Gastroesophageal sphincter (tissue), 4 donors: ENCODE measurements at places on chromosomes 5 and 9.
A peak's percentile ranks its signal among the peaks of the same experiment; 100 is the strongest.

DNA sequence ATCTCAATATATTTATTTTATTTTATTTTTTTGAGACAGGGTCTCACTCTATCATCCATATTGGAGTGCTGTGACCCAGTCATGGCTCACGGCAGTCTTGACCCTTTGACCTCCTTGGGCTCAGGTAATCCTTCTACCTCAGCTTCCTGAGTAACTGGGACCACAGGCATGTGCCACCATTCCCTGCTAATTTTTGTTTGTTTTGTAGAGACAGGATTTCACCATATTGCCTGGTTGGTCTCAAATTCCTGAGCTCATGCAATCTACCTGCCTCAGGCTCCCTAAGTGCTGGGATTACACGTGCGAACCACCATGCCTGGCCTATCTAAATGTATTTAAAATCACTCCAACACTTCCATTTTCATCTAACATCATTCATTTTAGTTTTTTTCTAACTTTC, 190.5 kb upstream of the CHD1 start:
- ATAC-seq = no peak

GRCh38 chr9:70557661-70558369, 143.4 kb upstream of the KLF9 start:
- ATAC-seq = no peak

- no peak for ATAC-seq
Measured at GRCh38 chr5:177347699-177348098, 3.8 kb downstream of the LMAN2 start.

DNA sequence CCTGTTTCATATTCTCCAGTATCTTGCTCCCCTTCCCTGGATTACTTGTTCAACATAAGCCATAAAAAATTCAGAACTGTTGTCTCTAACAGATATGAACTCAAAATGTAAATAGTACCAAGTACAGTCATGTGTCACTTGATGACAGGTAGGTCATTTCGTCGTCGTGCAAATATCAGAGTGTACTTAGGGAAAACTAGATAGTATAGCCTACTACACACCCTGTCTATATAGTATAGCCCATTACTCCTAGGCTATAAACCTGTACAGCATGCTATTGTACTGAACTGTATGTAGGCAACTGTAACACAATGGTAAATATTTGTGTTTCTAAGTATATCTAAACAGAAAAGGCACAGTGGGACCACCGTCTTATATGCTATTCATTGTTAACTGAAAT, 39.1 kb downstream of the SMIM15 start:
- no peak for ATAC-seq

- ATAC-seq = no peak
Measured at GRCh38 chr9:87076825-87077224, 129.5 kb upstream of the GAS1 start.

DNA sequence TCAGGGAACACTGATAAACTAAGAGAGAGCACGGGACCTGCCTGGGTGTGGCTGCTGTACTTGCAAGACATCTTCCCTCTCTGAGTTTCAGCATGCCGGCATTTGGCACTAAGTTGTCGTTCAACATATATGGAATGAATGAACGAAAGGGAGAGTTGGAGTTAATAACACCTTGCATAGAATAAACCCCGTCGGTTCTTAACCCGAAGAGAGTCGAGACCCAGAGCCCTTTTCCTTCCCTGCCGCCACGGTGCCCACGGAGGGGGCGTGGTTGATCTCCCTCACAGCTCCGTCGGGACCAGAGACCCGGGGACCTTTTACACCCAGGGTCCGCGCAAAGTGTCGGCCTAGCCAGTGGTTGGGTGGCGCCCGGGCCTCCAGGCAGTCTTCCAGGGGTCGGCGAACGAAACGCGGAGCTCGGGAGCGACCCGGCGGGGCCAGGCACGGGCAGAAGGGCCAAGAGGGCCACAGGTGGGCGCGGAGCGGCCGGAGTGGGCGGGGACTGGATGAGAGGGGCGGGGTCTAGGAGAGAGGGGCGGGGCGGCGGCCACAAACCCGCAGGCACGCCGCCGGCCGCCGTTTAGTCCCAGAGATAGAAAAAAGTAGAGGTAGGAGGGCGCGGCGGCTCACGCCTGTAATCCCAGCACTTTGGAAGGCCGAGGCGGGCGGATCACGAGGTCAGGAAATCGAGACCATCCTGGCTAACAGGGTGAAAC, 735 bp upstream of the RPL26L1 start:
- peak; percentile 77 for ATAC-seq

GRCh38 chr9:34957492-34958410, at the start of gene PHF24:
Gene PHF24, plus strand, starts transcription at chr9:34958285. Its CDS starts 13,014 bp downstream, at chr9:34971299.
- peak; percentile 70 for ATAC-seq

- ATAC-seq = peak; percentile 57
Measured at GRCh38 chr5:68070591-68071281, 144.8 kb upstream of the PIK3R1 start.

GRCh38 chr5:5424736-5425135, 2.3 kb downstream of the ICE1 start:
- ATAC-seq = no peak

GRCh38 chr5:157671592-157672330, 428 bp downstream of the C5orf52 start:
- ATAC-seq = no peak

- no peak for ATAC-seq
Measured at GRCh38 chr9:109923806-109924205, 143.8 kb downstream of the PALM2AKAP2 start.

DNA sequence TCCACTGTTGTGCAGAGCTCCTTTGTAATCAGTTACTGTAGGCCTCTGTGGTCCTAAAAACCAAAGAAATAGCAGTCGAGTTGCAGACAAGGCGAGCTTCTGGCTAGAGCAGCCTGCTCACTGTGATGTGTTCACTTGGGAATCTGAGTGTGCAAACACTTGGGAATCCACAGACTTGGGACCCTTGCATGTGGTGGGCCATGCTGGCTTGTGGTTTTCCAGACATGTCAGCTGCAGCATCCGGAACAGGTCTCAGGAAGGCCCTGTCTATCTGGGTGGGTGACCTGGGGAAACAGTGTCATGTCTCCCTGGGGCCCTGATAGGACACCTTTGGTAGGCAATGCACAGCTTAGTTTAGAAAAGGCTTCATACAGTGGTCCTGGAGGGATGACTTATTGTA, 66.4 kb downstream of the WWC1 start:
- ATAC-seq = no peak

- no peak for ATAC-seq
Measured at GRCh38 chr9:27427272-27427643, 96.8 kb upstream of the IFNK start.

GRCh38 chr5:133238426-133239205, 186.8 kb downstream of the HSPA4 start:
- ATAC-seq = no peak

- ATAC-seq = no peak
Measured at GRCh38 chr9:37921546-37922300, 17.8 kb upstream of the SLC25A51 start.

DNA sequence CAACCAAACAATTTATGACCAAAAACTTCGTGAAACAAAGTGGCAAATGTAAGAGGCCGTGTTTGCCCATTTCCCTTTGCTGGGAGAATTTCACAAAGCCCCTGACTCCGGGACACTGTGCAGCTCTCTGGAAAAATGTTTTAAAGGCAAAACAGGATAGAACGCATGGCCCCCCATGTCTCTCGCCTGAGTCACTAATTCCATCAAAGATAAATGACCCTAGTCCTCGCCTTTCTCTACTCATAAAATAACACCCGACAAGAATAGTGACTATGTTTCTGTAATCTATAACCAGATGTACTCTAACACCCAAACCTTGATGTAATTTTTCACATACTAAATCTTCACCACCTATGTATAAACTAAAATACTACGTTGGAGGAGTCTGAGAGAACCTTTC, 55.7 kb upstream of the SAP30L start:
- no peak for ATAC-seq

- no peak for ATAC-seq
Measured at GRCh38 chr5:8340739-8341344, 471.9 kb downstream of the MTRR start.

GRCh38 chr5:10902145-10902544, 141.1 kb upstream of the DAP start:
- no peak for ATAC-seq

- ATAC-seq = no peak
Measured at GRCh38 chr9:84718476-84718875, 48.9 kb downstream of the NTRK2 start.

DNA sequence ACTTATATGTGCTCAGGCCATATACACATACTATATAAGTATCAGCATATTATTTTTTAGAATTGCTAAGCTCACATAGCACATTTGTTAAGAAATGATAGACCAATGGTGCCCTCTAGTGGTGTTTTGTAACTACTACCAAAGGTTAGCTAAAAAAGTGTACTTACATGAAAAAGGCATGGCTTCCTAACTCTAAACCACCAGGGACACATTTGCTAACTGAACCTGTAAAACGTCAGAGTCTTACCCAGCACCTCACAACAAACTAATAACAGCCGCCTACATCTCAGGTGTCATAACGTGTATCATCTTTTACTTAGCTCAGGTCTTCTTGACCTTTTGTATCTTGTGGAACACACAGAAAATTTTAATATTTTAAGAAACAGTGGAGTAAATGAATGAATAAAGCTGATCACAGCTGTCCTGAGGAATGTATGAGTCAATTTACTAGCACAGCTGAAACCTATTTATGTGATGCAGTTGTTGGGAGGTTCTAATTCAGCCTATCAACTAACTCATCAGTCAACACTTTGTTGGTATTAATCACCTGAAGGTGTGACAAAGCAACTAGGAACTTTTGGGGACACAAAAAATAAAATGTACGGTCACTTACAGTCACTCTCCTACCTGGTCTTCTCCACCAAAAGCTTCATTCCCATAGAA, 72.9 kb downstream of the BAAT start:
- no peak for ATAC-seq

- no peak for ATAC-seq
Measured at GRCh38 chr9:121249563-121249962, 18.4 kb upstream of the GSN start.

GRCh38 chr5:172931001-172931536, 28.2 kb upstream of the RPL26L1 start:
- ATAC-seq = peak; percentile 81

- ATAC-seq = no peak
Measured at GRCh38 chr9:89177012-89177943, 1.3 kb downstream of the SHC3 start.

DNA sequence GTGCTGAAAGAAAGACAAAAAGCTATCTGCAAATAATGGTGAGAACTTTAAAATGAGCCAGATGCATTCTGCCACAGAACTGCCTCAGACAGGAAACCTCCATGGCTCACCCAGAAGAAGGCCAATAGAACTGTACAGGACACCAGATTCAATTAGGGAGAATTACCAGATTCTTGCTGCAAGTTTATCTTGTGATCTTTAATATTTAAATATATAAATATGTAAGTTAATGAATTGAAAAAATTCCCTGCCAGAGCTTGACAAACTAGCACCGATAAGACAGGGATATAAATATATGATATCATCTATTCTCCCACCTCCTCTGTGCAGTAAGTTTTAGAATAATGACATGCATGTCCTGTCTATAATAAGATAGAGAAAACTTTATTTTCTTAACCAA, 252.8 kb downstream of the PLK2 start:
- ATAC-seq = no peak
